ENCODE measurements at places on chromosomes 6 and 20.

- no peak for DNase-seq
Observed at GRCh38 chr6:90368601-90369000, 72.0 kb upstream of the BACH2 start.

DNA sequence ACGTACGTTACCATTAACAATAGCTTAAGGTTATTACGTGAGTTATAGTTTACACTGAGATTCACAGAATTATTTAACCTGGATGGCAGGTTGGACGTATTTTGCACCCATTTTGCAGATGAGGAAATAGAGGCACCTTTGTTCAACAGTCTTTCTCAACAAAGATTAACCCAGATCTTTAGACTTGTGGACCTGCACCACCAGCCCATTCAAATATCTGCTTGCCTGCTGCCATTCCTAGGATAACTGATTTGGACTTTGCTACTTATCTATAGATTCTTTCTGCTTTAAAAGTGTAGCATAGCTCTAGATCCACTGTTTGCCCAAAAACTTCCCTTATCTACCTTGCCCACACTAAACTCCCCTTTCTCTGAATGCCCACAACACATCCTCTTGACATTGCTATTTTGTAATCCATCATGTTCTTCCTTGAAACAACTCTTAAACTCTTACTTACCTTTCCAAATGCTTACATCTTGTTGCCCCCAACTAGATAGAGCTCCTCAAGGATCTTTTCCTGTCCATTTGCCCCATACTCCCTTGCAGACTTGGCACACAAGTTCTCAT lies 56.4 kb upstream of the TNFAIP3 start:
- no peak for DNase-seq

DNA sequence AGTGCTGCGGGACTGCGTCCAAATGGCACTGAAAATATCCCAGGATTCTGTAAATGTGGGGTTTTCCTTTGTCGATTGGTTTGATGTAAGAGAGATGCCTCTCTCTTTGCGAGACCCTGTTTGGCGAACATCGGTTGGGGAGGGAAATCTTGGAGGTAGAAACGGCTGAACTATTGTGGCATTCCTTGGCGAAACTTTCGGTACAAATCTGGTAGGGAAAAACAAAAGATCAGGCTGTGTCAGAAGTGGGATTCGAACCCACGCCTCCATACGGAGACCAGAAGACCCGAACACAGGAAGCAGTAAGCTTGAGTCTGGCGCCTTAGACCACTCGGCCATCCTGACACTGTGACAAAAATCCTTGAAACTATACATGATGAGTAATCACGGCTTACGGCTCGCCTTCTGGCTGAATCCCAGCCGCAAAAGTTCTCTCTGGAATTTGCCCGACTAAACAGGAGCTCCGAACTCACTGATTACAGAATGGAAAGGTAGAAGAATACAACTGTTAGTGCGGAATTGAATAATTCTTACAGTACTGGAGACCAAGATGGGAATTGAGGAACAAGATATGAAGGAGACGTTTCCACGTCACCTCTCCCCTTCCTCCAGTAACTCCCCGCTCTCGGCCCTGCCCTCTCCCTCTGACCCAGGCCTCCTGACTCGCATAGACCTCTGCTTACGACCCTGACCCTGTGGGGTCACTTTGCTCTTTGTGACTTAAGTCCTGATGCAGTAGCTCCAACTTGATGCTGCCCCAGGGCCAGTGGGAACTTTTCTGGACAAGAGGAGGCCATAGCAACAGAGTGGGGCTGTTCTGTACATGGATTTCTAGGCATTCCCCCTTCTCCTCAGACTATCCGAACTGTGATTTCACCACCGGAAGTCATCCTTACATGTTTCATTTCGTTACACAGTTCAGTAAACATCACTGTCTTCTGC lies 132.8 kb upstream of the ZNF184 start:
- DNase-seq: no peak

GRCh38 chr20:11937230-11937629 lies 19.5 kb downstream of the BTBD3 start:
- no peak for DNase-seq

DNA sequence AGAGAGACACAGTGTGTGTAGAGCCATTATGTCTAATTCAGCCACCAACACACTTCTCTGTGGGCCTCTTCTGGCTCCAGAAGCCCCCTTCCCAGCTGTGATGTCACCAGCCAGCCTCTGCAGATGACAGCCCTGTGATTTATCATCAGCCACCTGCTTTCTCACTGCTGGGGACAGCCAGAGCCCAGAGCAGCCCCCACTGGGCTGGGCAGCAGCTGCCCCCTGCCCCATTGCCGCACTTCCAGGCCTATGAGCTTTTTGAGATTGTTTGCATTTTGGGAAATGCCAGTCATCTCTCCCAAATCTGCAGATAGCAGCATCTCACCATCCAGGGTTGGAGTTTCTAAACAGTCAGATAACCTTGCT lies 21.9 kb upstream of the STX16 start:
- no peak for DNase-seq

DNA sequence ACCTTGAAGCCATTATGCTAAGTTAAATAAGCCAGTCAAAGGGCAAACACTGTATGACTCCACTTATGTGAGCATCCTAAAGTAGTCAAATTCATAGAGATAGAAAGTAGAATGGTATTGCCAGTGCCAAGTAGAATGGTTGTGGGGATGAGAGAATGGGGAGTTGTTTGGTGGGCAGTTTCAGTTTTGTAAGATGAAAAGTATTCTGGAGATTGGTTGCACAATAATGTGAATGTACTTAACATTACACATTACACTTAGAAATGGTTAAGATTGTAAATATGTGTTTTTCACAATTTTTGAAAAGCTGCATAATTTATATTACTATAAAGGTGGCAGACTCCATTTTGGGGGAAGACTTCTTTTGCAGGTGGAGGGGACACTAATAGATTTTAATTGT lies 51.3 kb upstream of the CARMIL1 start:
- DNase-seq: no peak

DNA sequence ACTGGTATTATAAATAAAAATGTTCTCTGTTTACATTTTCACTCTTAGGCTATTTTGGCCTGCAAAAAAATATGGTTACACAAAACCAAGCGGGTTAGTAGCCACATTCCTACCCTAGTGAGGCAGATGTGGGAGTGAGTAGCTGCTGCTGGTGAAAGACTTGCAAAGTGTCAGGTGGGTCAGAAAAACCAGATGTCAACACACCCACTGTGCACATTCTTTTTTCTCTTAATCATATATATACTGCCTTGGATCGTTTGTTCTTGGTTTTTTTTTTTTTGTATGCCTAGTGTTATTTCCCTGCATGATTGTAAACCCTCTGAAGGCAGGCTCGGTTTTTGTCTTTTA lies 68.0 kb upstream of the TFB1M start:
- DNase-seq: no peak

GRCh38 chr20:50077818-50078601 lies 34.9 kb downstream of the UBE2V1 start:
- DNase-seq: peak; percentile 77

DNA sequence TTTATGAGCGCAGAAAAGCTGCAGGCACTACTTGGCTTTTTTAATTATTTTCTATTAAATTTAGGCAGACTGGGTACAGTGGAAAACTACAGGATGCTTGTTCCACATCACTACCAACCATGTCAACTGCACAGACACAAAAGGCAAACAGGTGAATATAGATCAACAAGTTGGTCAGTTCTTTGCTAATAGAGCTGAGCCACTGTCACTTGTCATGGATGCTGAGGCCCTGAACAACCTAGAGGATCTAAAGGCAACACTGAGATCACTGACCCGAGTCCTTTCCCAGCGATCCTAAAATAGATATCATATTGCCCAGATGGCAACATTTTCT lies 34.5 kb upstream of the FAM83C start:
- no peak for DNase-seq

DNA sequence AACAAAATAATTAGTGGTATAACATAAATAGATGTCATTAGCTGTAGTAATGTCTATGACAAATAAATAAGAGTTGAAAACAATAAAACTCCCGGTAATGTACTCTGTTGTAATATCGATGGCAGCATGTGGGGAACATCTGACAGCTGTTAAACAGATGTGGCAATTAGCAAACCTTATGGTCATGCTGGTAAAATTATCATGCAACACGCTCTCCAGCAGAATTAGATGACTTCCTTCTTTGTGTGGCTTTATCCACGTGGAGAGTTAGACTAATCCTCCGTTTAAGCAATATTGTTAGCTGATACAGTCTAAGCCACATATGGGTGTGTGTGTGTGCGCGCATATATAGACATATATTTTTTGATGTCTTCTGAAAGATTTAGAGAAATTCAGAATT lies 77.7 kb upstream of the ZFP64 start:
- DNase-seq: no peak

- no peak for DNase-seq
Observed at GRCh38 chr6:39770446-39770845, 21.7 kb upstream of the DAAM2 start.

DNA sequence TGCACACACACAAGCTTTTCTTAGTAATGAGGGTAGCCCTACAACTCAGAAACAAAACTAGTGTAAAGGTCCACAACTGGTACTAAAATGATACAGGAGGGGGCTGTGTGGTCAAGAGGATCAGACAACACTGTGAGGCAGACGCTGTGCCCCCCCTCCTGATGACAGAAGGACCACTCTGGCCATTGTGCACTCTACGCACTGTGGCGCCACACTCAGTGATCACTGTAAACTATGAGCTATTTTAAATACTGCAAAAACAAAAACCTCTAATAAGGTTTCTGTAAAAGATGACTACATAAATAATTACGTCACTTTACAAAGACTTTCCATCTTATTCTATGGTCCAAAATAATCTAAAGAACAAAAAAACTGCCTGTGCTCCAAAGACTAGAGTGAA lies 96.1 kb downstream of the SLC23A2 start:
- DNase-seq: no peak

DNA sequence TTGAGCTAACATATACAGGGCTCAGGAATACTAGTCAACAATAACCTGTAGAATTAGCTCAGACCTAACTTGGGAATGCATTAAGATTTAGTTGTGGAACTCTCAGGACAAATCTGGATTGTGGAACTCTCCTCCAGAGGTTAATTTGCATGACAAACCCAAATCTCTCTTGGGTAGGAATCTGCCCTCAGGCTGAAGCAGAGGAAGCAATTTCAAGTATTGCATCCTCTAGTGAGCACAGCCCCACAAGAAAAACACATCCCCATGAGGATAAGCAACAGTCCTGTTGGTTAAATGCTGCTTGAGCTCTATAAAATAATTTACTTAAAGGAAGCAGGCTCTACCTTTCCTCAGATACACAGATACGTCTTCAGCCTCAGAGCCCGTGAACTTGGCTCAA lies 170.9 kb upstream of the STXBP5 start:
- DNase-seq: no peak

DNA sequence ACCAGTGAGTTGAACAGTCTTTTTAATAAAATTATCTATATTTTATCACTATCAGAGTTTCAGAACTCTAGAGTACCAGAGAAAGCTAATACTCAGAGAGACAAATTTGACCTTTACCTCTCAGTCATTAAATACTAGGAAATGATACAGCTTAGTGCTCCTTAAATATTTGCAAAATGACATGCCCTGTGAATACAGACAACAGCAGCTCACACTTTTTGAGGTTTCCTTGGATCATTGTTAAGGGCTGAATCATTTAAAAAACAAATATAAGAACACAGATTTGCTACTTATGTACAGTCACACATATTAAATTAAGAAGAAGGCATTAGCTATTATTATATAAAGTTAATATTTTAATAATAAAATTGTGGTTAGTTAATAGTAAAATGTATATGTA lies 1158.7 kb upstream of the EYS start:
- no peak for DNase-seq

- no peak for DNase-seq
Observed at GRCh38 chr6:105974986-105975385, 111.2 kb upstream of the PRDM1 start.

DNA sequence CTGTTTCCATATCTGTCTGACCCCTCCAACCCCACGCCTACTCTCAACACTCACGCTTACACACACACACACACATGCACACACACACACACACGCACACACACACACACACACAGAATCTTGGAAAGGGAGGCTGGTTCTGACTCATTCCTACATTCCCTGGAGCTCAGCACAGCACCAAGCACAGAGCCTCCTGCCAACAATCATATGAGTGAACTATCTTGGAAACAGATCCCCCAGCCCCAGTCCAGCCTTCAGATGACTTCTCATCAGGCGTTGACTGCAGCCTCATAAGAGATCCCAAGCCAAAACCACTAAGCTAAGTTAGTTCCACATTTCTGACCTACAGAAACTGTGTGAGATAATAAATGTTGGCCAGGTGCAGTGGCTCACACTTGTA lies 14.1 kb upstream of the HCK start:
- no peak for DNase-seq

DNA sequence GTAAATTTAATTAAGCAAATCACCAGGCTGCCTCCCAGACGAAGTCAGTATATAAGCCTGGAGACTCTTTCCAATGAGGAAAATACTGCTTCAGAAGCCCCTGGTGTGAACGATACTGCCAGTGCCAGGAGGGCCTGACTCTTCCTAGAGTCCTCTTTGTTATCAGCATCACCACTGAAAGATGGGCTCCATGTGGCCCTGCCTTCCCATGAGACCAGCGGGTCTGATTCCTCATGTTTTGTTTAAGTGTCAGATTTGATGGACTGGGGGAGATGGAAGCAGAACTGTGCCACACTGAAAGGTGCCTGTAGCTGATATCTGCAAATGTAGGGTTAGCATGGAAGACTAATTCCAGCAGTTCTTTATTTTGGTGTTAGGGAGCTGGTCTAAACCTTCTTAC lies 7.9 kb downstream of the NQO2 start:
- DNase-seq: no peak

DNA sequence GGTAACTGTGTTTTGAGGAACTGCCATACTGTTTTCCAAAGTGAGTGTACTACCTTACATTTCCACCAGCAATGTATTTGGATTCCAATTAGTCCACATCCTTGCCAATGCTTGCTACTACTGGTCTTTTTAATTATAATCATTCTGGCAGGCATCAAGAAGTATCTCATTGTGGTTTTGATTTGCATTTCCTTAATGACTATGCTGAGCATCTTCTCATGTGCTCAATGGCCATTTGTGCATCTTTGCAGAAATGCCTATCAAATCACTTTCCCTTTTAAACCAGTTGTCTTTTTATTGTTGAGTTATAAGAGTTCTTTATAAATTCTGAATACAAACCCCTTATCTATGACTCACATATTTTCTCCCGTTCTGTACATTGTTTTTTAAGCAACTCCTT lies 75.9 kb downstream of the ATG5 start:
- no peak for DNase-seq

GRCh38 chr6:123629258-123629941 lies 7.3 kb downstream of the TRDN start:
- no peak for DNase-seq

DNA sequence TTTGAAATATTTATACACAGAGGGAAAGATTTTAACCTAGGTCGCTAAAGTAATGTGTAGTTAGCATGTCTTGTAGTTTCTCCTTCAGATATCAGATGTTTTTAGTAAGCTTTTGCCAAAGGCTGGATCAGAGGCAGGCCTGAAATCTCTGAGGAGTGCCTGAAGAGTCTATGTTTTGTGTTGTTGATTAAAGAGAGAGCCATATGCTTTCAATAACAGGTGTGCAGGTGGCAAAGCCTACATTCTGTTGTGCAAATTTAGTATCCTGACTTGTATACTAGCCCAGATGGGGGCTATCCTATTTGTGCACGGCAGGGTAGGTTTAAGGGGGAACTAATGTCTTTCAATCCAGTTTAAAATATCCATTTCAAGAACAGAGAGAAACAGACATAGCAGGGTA lies 167.1 kb upstream of the ATXN1 start:
- DNase-seq: no peak

- no peak for DNase-seq
Observed at GRCh38 chr6:30238178-30238795, 25.1 kb upstream of the TRIM26 start.

Data from mesenteric fat pad (tissue), 1 donor.